Natural killer cell treated with Interleukin-12 subunit alpha and Interleukin-12 subunit beta and Interleukin-15 and Interleukin-18, amount 100 ng/mL, for 72 hours (primary cell): ENCODE measurements at places on chromosomes 4 and X. TPM values are rescaled to one million over a fixed set of nuclear protein-coding genes. Genes with fewer than 3 reads are reported as not detected.

The LNX1 gene
- total RNA-seq = not detected

The CXCL11 gene
- total RNA-seq = 2.5 TPM

DNA sequence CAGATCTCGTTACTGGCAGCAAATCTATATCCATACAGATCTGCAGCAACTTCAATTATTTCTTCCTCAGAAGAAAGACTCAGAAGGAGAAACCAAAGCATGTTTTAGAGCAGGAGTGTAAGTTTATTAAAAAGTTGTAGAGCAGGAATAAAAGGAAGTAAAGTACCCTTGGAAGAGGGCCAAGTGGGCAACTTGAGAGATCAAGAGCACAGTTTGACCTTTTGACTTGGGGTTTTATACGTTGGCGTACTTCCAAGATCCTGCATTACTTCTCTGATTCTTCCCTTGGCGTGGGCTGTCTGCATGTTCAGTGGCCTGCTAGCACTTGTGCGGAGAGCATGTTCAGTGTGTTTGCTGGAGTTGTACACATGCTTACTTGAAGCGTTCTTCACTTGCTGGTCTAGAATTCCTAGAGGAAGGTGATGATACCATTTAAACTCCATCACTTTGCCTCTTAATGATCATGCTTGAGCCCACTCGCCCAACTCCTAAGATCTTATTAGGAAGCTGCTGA, 1114.7 kb upstream of the PABPC4L start:
- DNase-seq = no peak

GRCh38 chr4:145346081-145346480, 135.6 kb upstream of the SMAD1 start:
- DNase-seq = no peak

- DNase-seq = no peak
Measured at GRCh38 chrX:70013466-70014381, 36.0 kb downstream of the AWAT2 start.

DNA sequence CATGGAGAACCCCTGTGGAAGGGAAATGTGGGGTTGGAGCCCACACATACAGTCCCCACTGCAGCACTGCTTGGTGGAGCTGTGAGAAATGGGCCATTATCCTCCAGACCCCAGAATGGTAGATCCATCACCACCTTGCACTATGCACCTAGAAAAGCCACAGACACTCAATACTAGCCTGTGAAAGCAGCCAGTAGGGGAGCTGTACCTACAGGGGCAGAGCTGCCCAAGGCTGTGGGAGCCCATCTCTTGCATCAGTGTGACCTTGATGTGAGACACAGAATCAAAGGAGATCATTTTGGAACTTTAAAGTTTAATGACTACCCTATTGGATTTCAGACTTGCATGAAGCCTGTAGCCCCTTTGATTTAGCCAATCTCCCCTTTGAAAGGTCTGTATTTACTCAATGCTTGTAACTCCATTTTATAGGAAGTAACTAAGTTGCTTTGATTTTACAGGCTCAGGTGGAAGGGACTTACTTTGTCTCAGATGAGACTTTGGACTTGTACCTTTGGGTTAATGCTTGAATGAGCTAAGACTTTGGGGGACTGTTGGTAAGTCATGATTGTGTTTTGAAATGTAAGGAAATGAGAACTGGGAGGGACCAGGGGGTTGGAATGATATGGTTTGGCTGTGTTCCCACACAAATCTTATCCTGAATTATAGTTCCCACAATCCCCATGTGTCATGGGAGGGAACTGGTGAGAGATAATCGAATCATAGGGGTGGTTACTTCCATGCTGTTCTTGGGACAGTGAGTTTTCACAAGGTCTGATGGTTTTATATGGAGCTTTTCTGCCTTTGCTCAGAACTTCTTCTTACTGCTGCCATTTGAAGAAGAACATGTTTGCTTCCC, 352.6 kb downstream of the INPP4B start:
- no peak for DNase-seq
